ENCODE measurements at places on chromosomes 2 and 18. TPM values are rescaled to one million over a fixed set of nuclear protein-coding genes. Genes with fewer than 3 reads are reported as not detected.

EMX1 gene
- 19.6 TPM for total RNA-seq

DNA sequence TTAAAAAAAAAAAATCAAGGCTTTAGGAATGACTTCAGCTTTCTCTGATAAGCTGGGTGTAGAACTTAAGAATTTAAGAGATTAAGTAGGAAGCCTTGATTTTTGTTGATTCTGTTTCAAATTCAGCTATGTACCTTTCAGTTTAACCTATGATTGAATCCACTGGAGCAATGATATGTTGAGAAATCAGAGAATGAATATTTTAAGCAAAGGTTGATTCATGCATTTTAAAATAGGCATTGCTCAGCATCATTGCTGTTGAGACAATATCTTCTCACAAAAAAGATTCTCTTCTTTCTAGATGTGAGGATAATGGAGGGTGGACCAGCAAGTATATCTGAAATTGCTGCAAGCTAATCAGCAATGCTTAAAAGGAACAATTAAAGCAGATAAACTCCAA, 109.8 kb downstream of the MAP3K20 start:
- H3K27ac ChIP-seq = no peak overlapping the region
- H3K36me3 ChIP-seq = no peaks in the 10 kb centered on the region
- no peak for DNase-seq
- H3K4me1 ChIP-seq = no peaks in the 10 kb centered on the region
- H3K27me3 ChIP-seq = no peaks in the 10 kb centered on the region
- H3K4me3 ChIP-seq = no peak overlapping the region

GRCh38 chr18:38941711-38942561, 1376.3 kb upstream of the CELF4 start:
- no peaks in the 10 kb centered on the region for H3K4me1 ChIP-seq
- H3K36me3 ChIP-seq = no peaks in the 10 kb centered on the region
- no peak overlapping the region for H3K4me3 ChIP-seq
- H3K27me3 ChIP-seq = no peaks in the 10 kb centered on the region
- DNase-seq = no peak

- no peaks in the 10 kb centered on the region for H3K4me1 ChIP-seq
- no peak overlapping the region for H3K27ac ChIP-seq
Measured at GRCh38 chr2:240645801-240646175, 20.5 kb downstream of the GPR35 start.

- no peaks in the 10 kb centered on the region for H3K4me1 ChIP-seq
- no peak for DNase-seq
- H3K4me3 ChIP-seq = no peak overlapping the region
- no peaks in the 10 kb centered on the region for H3K36me3 ChIP-seq
- H3K27me3 ChIP-seq = no peaks in the 10 kb centered on the region
- no peak overlapping the region for H3K27ac ChIP-seq
Measured at GRCh38 chr2:153072077-153072476, 353.7 kb downstream of the ARL6IP6 start.

DNA sequence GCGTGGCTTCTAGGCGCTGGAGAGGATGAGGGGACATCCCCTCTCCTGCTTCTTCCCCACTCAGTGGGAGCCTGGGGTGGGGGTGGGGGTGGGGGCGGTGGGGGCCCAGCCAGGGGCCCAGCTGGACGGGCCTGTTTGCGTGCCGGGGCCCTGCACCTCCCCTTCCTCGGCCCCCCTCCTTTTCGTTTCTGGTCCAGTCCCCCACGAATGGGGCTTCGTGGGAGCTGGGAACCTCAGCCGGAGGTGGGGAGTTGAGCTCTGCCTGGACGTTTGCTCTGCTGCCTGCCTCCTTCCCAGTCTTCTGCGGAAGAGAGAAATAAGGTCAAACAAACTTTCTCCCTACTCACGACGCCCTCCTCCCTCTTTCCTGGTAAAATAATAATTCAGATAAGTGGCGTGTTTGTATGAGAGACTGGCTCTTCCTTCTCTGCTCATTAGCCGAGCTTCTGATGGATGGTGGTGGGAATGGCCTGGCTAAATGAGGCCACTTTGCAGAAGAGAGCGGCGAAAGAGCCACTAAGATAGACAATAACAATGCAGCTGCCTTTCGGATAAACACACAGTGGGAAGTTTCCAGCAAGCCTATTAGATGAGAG, 782 bp downstream of the MTA3 start:
- H3K36me3 ChIP-seq = peaks cover 3% of the 10 kb centered on the region
- no peaks in the 10 kb centered on the region for H3K27me3 ChIP-seq
- peak; percentile 68 for DNase-seq
- H3K4me1 ChIP-seq = peaks cover 3% of the 10 kb centered on the region
- peak overlapping the region; percentile 72 for H3K4me3 ChIP-seq

- no peaks in the 10 kb centered on the region for H3K36me3 ChIP-seq
- H3K4me1 ChIP-seq = no peaks in the 10 kb centered on the region
- H3K27me3 ChIP-seq = no peaks in the 10 kb centered on the region
- H3K27ac ChIP-seq = no peak overlapping the region
- DNase-seq = no peak
Measured at GRCh38 chr2:208189069-208189809, 591 bp downstream of the C2orf80 start.

NDC80 gene
- total RNA-seq = 0.63 TPM

- no peaks in the 10 kb centered on the region for H3K4me1 ChIP-seq
- H3K36me3 ChIP-seq = no peaks in the 10 kb centered on the region
- no peak for DNase-seq
Measured at GRCh38 chr2:240329778-240330177, 105.7 kb upstream of the GPC1 start.

TGOLN2 gene
- 175 TPM for total RNA-seq

DNA sequence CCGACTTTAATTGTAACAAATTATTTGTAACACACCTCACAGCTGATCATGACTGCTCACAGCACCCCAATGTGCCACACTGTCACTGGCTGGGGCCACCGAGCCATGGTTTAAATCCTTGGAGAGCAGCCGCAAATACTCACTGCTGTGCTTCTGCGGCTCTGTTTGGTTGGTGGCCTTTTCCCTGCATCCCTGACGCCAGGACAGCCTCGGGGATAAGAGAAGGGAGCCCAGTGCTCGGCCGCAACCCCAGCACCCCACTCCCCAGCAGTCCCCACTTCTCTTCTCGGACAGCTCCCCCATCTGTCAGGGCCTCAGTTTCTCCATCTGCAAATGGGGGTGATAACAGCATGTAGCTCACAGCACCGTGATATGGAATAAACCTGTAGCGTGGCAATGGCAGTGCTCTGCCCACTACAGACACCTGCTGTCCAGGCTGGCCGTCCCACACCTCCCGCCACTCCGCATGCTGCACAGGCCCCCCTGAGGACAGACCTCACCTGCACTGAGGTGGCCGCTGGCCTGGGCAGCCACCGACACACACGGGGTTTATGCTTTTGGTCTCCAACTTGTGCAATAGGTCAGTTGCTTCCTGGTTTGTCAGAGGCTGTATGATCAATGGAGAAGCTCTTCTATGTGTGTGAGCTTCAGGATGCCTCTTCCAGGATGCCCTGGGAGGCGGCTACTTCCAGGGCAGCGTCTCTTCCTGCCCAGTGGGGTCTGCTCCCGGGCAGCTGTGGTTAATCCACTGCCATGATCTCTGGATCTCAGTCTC, 87.1 kb downstream of the NDUFA10 start:
- H3K4me3 ChIP-seq = no peak overlapping the region
- DNase-seq = peak; percentile 17
- H3K27me3 ChIP-seq = no peaks in the 10 kb centered on the region
- no peak overlapping the region for H3K27ac ChIP-seq

DLGAP1 gene
- total RNA-seq = 32.8 TPM

- no peak overlapping the region for H3K27ac ChIP-seq
- H3K27me3 ChIP-seq = no peaks in the 10 kb centered on the region
- no peak overlapping the region for H3K4me3 ChIP-seq
- H3K36me3 ChIP-seq = no peaks in the 10 kb centered on the region
Measured at GRCh38 chr2:229089776-229090175, 181.3 kb downstream of the PID1 start.

DNA sequence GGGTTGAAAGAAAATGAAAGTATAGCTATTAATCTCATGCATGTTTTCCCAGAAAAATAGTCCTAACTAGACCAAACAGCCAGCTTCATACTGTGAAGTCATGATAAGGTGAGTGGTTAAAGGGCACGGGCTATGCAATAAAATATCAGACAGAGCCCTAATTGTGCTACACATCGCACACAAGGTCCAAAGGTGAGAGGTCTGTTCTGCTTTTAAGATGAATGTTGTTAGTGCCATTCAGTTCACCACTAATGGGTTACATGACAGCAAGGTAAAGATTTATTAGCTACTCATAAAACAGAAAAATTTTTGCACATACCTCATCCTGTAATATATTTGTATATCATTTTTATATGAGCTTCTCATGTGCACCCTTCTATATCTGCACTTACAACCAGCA, 105.0 kb upstream of the STK17B start:
- no peak overlapping the region for H3K4me3 ChIP-seq
- H3K27me3 ChIP-seq = no peaks in the 10 kb centered on the region
- no peaks in the 10 kb centered on the region for H3K4me1 ChIP-seq
- no peak for DNase-seq
- H3K27ac ChIP-seq = no peak overlapping the region

GRCh38 chr18:35174093-35174731, 66.6 kb upstream of the ZNF397 start:
- H3K27me3 ChIP-seq = no peaks in the 10 kb centered on the region
- H3K4me1 ChIP-seq = no peaks in the 10 kb centered on the region
- no peak overlapping the region for H3K4me3 ChIP-seq
- DNase-seq = no peak
- no peaks in the 10 kb centered on the region for H3K36me3 ChIP-seq
- H3K27ac ChIP-seq = no peak overlapping the region

All from kidney (tissue), 22 donors.